AG09319 (cell line): ENCODE measurements at places on chromosomes 11 and 22.
A peak's percentile ranks its signal among the peaks of the same experiment; 100 is the strongest.

DNA sequence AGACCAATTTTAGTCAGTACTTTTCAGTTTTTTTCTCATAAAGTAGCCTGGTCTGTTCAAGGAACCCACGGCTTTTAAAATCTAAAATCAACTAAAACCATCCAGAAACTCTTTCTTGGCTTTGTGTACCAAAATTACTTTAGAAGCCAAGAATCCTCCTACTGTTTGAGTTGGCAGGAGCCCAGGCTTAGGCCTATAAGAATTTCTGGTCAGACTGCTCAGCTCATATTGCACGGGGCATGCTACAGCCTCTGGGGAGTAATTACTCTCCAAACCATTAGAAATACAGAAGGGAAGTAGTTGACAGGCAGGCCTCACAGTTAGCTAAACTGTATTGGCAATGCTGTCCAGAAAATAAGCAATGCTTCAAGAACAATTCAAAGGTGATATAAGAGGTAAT, 1862.9 kb upstream of the RAG2 start:
- peak; percentile 42 for DNase-seq

DNA sequence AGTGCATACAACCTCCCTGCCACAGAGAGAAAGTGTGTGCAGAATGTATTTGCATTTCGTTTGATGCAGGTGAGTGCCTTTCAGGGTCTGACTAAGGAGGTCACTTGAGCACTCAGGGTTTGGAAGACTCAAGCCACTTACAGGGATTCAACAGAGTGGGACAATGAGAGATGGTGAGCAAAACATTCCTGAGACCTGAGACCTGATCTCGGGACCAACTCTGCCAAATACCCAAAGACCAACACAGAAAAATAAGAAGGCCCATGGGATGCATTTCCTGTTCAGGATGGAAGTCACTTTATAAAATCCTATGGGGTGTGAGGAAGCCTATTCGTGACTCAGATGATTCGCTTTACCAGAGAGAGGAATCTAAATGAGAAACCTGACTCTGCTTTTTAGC, 65.2 kb upstream of the LARGE1 start:
- no peak for DNase-seq

DNA sequence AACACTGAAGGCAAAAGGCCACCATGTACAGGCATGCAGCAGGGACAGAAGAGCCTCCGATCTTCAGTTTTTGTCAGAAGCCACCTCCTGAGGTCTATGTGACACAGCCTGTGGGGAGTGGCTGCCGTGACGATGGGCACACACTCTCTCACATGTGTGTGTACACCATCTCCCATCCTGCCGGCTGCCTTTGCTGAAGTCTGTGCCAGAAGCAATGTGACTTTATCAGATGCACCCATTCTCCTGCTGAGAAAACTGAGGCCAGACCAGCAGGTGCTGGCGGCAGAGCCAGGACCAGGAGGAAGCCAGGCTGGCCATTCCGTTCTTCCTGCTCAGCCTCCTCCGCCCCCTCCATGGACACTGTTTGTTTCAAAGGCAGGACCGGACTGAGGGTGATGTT, 16.7 kb downstream of the SHANK2 start:
- no peak for DNase-seq

DNA sequence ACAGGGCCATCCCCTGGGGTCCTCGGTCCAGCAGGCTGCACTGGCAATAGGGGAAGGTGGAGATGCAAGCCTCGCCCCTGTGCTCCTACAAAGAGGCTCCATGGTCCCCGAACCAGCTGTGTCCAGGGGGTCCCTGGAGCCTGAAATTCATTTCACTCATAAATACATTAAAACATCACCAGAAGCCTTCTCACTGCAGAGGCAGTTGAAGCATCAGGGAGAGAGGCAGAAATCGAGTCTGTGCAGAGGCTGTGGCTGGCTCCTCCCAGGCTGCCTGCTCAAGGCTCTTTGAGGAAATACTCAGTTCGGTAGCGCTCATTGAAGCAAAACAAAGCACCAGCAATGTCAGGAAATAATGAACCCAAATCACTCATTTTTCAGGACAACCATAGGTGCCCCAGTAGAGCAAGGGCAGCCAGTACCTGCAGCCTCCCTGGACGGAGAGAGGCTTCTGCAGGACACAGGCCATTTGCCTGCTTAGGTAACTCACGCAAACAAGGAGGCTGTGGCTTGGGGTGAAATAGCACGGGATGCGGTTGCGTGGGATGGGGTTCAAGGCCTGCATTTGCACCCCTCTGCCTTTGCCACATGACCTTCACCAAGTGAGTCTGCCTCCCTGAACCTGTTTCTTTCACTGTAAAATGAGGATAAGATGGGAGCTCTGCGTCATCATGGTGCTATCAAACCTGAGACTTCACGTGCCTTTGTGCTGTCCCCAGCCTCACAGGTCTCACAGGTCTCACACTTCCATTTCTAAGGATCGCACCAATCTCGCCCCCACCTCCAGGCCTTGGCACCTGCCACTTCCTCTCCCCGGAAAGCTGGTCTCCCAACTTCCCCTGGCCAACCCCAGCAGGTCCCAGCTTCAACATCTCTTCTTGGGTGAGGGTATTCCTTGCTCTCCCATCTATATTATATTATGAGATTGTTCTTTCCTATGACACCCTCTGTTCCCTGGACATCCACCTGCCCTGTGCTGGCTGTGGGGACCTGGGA, 84.3 kb upstream of the SHISAL1 start:
- no peak for DNase-seq

- no peak for DNase-seq
Observed at GRCh38 chr11:84322211-84322610, 1036.0 kb upstream of the CCDC90B start.

GRCh38 chr11:135027461-135027860, 615.4 kb upstream of the B3GAT1 start:
- DNase-seq: no peak

DNA sequence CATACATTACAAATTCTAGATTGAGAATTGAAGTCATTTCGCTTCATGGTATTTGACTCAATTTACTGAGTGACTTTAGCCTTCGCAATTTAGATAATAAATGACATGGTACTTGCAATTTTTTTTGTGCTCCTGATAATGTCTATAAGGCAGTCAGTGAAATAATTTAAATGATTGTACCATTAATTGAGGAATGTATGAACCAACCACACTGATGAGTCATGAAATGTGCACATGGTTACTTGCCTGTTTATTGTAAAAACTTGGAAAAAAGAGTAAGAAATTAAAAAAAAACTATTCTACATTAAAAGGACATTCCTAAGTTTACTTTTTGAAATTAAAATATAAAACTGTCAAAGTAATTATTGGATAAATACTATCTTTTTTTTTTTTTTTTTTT, 43.3 kb downstream of the DNAJC24 start:
- peak; percentile 5 for DNase-seq

- DNase-seq: no peak
Observed at GRCh38 chr22:46038516-46039430, 61.8 kb upstream of the WNT7B start.

GRCh38 chr11:122743097-122743741, 87.7 kb downstream of the UBASH3B start:
- DNase-seq: no peak

GRCh38 chr11:9076046-9076445, 15.4 kb downstream of the SCUBE2 start:
- DNase-seq: no peak

DNA sequence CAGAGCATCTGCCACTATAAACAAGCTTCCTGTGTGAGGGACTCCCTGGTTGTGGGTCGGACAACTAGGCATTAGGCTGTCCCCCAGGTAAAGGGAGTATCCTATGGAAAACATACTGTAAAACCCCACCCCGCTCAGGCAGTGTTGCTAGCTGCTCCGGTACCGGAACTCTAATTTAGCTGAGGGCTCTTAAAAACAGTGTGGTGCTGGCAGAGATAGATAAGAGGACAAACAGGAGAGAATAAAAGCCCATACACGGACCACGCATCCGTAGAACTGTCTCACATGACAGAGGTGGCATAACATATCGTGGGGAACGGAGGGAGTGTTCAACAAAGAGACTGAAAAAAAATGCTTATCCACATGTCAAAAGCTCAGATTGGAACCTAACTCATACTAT, 3.4 kb upstream of the MOGAT2 start:
- no peak for DNase-seq

DNA sequence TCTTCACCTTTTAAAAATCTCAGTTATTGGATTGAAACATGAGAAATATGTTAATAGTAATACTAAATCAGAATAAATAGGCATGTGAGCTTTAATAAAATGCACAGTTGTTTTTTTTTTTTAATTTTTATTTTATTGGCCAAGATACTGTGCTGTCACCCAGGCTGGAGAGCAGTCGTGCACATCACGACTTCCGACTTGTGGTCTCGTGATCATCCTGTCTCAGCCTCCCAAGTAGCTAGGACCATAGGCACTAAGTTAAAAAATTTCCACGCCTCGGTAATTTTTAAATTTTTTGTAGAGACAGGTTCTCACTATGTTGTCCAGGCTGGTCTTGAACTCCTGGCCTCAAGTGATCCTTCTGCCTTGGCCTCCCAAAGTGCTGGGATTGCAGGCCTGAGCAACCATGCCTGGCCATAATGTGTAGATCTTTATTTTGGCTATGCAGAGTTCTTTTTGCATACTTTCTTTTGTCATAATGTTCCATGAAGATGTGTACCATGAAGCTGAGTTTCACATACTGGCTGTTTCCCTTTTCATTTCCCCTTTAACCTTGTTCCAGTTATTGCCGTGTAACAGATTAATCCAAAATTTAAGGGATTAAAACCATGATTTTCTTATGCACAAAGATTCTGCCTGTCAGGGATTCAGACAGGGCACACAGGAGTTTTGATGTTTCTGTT, 16.0 kb downstream of the CAPRIN1 start:
- no peak for DNase-seq

GRCh38 chr11:117210620-117211019, 11.4 kb downstream of the TAGLN start:
- no peak for DNase-seq

DNA sequence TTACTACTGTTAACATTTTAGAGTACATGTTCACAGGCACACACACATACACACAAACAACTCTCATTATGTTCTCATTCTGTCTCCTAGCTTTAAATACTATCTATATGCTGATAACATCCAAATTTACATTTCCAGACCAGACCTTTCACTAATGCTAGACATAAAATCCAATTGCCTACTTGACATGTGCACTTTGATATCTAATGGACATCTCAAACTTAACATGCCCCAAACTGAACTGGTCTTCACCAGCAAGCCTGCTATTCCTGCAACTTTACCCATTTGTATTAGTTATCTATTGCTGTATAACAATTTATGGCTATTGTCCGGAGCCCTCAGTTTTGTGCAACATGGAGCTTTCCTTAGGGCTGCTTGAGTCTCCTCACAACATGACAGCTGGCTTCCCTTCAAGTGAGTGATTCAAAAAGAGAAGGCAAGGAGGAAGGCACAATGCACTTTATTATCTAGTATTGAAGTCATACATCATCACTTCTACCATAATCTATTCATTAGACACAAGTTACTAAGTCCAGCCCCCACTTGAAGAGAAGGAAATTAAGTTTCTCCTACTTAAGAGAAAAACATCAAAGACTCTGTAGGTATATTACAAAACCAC, 3.0 kb downstream of the SLC36A4 start:
- no peak for DNase-seq

GRCh38 chr11:132352497-132352896, 982.1 kb downstream of the NTM start:
- no peak for DNase-seq

- no peak for DNase-seq
Observed at GRCh38 chr11:103215812-103216211, 106.6 kb downstream of the DYNC2H1 start.

DNA sequence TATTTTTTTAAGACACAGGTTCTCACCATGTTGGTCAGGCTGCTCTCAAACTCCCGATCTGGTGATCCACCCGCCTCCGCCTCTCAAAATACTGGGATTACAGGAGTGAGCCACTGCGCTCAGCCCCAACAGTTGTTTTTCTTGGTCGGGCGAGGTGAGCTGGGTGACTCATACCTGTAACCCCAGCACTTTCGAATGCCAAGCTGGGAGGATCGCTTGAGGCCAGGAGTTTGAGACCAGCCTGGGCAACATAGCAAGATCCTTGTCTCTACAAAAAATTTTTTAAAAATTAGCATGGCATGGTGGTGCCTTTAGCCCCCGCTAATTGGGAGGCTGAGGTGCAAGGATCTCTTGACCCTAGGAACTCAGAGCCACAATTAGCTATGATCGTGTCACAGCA, 7.0 kb upstream of the NF2 start:
- no peak for DNase-seq

DNA sequence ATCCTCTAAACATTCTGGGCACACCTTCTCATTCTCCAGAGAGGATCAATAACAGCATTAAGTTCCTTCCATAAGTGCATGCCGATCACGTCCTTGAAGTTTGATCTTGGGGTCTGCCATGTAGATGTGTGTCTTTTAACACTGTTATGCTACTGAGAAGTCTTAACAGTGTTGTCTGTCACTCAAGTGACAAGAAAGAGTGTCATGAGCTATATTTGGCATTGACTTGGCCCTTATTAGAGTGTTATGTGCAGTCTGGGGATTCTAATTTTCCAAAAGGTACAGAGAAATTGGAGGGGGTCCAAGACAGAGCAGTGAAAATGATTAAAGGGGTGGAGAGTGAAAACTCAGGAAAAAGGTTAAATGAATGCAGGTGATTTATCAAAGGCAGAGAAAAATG, 107.1 kb upstream of the OPCML start:
- no peak for DNase-seq

- no peak for DNase-seq
Observed at GRCh38 chr11:75718419-75719339, 1.0 kb downstream of the MOGAT2 start.

DNA sequence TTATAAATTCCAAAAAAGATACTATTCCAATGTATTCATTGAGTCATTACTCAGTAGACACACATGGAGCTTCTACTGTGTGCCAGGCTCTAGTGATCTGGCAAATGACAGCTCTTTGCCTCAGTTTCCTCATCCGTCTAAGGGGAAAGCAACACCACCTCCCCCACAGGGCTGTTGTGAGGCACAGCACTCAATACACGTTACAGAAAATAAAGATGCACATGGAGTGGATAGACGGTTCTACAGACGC, 6.5 kb upstream of the MALAT1 start:
- DNase-seq: no peak

DNA sequence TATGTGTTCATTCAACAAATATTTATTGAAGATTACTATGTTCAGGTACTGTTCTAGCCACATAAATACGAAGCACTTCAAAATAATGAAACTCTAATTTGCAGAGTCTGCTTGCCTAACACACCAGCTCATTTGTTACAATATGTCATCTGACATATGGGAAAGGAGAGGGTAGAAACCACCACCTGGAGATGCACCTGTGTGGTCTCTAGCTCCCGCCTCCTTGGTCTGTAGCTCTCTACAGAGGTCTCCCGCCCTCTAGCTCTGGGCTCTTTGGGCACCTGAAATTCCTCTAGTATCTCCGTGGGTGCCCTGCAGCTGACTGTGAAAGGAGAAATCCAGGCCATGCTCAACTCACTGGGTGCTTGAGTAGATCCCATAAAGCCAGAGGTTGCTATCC, 51.4 kb upstream of the DBX1 start:
- DNase-seq: no peak

DNA sequence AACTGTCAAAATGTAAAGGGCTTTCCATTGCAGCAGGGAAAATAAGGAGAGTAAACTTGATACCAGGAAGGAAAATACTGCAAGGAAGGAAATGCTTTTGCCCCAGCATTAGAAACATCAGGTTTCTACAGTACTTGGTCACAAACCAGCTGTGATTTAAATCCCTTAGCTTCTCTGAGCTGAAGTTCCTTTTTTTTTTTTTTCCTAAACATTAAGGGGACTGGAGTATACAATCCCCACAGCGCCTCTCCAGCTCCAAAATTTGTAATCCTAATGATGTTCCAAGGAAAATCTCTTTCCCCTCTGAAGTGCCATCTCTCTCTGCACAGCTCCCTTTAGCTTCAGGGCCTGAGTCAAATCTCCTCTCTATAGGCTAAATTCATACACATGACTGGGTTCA, 220.5 kb upstream of the PITPNB start:
- no peak for DNase-seq
